ENCODE measurements at places on chromosomes 2 and 18.

DNA sequence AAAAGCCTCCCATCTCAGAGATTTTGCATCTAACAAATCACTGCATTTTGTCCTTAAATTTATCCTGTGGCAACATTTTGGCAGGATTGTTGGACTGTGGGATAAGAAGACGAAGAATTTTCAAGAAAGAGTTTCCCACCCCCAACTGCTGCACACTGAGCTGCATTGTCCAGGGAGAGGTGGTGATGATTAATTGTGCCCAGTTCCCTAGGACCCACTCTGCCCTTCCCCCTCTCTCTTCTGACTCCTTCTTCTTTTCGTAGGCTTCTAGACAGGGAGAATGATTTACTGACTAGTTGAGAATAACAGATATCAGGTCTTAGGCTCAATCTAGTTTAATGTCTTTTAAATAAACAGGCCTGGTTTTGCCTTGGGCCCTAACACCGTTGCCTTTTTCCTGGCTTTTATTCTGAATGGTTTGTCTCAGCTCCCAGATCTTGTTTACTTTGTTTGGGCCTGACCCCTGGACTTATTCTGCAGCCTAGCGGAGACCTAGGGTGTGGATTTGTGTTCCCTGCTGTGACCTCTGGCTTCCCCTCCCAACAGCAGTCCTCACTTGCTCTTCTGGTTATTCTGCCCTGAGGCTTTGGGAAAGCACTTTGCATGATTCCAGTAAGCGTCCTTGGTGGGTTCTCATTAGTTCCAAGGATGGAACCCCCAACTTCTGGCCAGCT, 233.3 kb downstream of the INSIG2 start:
- DNase-seq: no peak

GRCh38 chr18:26046419-26047077, 43.9 kb downstream of the SS18 start:
- no peak for DNase-seq

DNA sequence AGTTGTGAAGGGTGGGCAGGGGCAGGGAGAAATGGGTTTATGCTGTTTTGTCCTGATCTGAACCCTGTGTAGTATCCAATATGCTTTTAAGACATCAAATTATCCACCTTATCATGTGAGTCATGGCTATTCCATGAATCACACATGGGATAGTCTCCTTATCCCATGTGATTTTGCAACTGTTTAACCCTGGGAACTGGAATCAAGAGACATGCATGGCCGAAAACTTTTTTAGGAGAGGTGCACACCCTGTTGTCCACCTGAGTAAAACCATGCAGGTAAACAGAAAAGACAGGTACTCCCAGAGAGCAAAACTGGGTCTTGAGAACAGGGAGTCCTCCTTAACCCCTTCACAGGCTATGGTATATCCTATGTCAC, 490.6 kb upstream of the HS6ST1 start:
- DNase-seq: no peak

- no peak for DNase-seq
These were observed 3.4 kb downstream of the WDFY1 start for GRCh38 chr2:223941579-223942277.

DNA sequence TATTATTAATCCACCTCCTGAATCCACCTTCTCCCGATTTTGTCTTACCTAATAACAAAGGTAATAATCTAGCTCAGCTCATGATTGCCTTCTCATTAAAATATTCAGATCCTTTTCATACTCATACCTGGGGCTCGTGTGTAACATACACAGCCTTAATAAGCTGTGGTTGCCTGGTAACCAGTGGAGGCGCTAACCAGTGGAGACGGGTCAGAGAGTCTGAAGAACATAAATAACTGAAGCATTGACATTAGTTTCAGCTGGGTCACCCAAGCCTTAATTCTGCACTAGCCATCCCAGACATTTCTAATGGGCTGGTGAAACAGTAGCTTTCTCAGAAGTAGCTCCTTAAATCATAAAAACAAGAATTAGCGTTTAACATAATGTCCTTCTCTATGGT, 14.8 kb upstream of the DTNA start:
- DNase-seq: no peak

DNA sequence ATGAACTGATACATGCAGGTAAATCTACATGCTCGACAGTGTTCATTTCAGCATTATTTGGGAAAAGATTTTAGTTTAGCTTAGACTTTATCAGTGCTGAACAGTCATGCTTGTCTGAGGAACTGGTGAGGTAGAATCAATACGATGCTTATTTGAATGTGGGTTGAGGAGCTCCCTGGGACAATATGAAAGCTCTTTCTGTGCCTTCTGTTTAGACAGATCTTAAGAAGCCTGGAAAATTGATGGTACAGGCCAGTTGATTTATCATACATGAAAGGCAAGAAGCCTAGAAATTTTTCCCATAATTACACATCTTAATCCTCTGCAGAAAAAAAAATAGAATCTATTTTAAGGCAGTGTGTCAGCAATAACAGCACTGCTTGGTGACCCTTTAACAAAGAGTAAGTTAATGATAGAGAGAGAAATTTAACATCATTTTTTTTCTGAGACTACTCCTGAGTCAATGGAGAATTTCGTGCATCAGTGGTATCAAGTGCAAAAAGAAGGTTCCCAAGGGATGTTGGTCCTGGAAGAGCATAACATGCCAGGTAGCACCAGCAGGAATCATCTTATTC, 252.2 kb upstream of the CDH20 start:
- no peak for DNase-seq

DNA sequence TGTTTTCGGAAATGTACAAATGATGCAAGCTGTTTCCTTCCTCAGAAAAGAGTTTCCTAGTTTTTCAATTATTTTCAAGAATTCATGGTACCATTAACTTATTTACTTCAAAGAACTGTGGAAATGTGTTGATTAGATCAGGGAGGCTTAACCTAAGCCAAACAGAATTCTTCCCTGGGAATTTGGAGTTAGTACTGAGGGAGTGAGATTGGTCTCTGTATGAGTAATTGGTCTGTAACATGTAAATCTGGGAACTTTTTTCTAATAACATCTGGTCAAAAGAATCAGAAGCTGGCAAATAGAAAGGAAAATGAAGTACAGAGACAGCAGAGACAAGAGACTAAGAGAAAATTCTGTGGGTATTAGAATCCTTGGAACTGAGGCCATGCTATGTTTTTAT, 145.8 kb downstream of the BABAM2 start:
- DNase-seq: no peak

- no peak for DNase-seq
These were observed 394.2 kb downstream of the CLIP4 start for GRCh38 chr2:29509397-29509796.

GRCh38 chr2:216583606-216584005, 49.6 kb upstream of the IGFBP2 start:
- DNase-seq: no peak

- DNase-seq: no peak
These were observed 535.6 kb upstream of the FSIP2 start for GRCh38 chr2:185202945-185203528.

DNA sequence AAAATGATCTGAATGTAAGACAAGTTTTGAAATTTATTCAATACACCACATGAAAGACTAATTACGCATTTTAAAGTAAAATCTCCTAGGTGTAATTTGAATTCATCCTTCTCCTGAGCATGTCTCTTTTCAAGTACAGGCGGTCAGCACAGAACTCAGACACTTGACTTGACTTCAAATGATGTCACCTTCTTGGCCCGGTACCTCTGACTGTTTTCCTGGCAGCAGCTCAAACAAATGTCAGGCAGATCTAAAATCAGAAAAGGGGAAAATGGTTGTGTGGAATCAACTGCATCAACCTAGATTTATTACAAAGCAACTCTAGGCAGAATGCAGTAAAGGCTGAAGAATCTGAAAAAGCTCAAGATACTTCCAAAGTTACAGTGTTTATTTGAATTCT, 11.4 kb upstream of the PROKR1 start:
- DNase-seq: no peak

GRCh38 chr18:48657447-48658120, 118.8 kb downstream of the CTIF start:
- peak; percentile 46 for DNase-seq

- DNase-seq: no peak
These were observed 3.0 kb downstream of the COL5A2 start for GRCh38 chr2:189176516-189176915.

- no peak for DNase-seq
These were observed 11.7 kb upstream of the CNGA3 start for GRCh38 chr2:98334439-98335078.

- no peak for DNase-seq
These were observed 30.7 kb upstream of the FOXI3 start for GRCh38 chr2:88483200-88483599.

- DNase-seq: no peak
These were observed 100.1 kb upstream of the KLF7 start for GRCh38 chr2:207265869-207266268.

DNA sequence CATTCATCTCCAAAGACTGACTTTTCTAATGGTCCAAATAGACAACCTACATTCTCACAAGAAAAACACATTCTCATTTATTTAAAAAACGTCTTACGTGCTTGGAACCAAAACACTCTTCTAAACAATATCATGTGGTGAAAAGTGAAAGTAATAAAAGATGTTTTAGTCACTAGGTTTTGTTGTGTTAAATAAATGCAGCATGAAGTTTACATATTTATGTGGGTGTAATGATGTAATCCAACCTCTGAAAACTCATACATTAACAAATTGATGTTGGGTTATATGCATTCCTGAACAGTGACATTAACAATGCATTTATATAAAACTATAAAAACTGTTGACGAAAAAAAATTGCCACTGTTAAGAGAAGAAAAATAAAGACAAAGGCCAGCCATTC, 55.1 kb upstream of the ACVR2A start:
- no peak for DNase-seq

DNA sequence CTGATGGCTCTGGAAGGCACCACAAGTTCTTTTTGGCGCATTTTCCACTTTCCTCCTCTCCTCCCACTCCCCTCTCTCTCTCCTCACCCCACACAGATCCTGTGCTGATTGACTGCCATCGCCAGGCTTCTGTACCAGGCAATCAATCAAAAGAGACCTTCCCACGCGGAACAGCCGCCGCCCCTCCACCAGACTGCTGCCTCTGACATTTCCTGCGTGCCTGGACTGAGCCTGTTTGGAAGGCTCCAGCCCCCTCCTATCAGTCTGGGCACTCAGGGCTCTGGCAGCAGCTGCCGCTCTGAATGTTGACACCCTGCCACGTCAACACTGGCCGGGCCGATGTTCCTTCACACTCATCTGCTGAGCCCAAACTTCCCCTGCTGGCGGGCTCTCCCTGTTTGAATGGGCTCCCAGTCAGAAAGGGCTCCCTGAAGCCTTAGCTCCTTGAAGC, 467.7 kb downstream of the EPHA4 start:
- DNase-seq: peak; percentile 30

DNA sequence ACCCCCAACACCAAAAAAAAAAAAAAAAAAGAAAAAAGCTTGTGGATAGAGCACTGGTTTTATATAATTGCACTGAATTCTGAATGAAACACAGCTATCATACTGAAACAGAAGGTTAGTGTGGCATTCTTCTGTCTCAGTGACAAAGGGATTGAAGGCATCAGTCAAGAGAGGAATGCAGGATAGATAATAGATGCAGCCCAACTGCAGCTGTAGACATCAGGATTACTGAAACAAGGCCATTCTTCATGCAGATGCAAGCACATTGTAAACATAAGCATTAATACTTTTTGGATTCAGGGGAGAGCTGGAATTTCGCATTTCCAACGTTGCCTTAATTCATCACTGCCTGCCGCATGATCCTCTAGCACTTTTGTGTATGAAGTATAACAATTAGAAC, 897.4 kb upstream of the KLHL29 start:
- no peak for DNase-seq

Measured in nucleus accumbens (tissue), 56 donors.